Right ventricle myocardium superior (tissue), 1 donor: ENCODE measurements at places on chromosomes 13 and 19.

GRCh38 chr19:782185-782877 is 14.9 kb upstream of the PTBP1 start:
- no peak for DNase-seq

- no peak for DNase-seq
Observed at GRCh38 chr19:7676376-7676775, 514 bp upstream of the MCEMP1 start.

DNA sequence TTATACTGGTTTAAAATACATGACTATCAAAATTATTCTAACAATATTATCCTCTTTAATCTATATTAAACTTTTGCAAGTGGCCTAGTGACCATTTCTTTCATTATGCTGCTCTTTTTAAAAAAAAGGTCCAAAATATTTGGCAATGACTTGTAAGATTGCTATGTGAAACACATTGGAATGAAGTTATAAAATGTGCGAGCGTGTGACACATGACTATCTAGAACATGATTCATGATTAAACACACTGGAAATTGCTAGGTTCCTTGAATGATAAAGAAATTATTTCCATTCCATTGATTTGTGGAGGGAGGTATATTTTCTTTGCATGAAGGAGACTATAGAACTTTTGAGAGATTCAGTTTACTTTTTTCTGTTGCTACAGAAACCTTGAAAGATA is 739.1 kb downstream of the DIAPH3 start:
- no peak for DNase-seq

- peak; percentile 80 for DNase-seq
Observed at GRCh38 chr19:5993648-5994358, 15.9 kb upstream of the RANBP3 start.

DNA sequence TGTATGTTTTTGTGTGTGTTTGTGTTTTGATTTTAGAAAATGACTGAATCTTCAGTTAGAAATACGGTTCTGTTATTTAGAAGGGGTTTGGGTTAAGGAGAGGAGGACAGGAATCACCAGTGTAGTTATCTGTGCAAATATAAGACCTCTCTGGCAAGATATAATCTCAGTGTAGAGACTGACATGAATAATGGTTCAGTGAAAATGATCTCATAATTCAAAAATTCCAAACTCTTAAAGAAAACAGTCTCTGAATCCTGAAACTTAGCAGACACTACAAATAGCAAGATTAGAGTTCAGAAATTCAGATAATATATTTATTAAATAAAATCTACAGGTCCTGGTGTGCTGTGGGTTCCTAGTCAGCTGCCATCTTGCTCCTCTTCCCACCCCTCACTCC is 73.5 kb downstream of the PDS5B start:
- DNase-seq: no peak

GRCh38 chr19:16330368-16330801 is 5.8 kb downstream of the KLF2 start:
- DNase-seq: peak; percentile 79

GRCh38 chr19:13652810-13653590 is 111.3 kb upstream of the MRI1 start:
- DNase-seq: no peak

DNA sequence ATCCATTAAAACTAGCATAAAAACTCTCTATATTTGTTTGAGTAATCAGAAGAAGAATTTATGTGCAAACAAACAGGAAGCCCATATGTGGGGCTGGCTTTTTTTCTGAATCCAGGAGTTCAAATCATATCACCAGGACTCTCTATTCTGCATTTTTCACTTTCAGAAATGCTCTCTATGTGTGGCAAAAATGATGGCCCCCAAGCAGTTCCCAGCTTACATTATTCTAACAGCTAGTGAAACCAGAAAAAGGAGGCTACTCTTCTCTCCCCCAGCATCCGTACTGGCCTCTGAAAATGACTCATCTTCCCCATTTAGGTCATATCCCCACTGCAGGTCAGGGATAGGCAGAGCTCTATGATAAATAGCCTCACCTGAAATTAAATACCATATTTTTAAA is 20.4 kb downstream of the RBM26 start:
- DNase-seq: no peak

DNA sequence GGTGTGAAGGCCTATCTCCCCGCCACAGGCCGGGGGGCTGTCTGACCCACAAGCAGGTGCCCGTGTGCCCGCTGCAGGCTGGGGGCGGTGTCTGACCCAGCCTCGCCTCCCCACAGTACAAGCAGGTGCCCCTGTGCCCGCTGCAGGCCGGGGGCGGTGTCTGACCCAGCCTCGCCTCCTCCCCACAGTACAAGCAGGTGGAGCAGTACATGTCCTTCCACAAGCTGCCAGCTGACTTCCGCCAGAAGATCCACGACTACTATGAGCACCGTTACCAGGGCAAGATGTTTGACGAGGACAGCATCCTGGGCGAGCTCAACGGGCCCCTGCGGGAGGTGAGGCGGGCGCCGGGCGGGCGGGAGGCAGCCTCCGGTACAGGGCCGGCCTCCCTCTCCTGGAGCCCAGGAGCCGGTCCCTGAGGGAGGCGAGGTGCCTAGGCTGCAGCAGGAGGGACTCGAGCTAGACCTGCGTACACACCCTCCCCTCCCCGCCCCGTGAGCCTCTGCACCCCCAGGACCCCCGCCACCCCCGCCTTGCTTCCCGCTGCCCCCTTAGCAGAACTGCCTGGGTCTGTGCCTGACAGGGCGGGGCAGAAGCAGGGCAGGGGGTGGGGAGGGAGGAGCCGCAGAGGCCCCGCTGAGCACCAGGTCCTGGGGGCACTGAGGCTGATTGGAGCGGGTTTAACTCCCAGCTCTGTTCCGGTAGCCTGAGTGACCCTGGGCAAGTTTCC is 20.6 kb downstream of the HCN2 start:
- DNase-seq: no peak

- DNase-seq: no peak
Observed at GRCh38 chr19:49441960-49442350, 628 bp upstream of the SLC17A7 start.

DNA sequence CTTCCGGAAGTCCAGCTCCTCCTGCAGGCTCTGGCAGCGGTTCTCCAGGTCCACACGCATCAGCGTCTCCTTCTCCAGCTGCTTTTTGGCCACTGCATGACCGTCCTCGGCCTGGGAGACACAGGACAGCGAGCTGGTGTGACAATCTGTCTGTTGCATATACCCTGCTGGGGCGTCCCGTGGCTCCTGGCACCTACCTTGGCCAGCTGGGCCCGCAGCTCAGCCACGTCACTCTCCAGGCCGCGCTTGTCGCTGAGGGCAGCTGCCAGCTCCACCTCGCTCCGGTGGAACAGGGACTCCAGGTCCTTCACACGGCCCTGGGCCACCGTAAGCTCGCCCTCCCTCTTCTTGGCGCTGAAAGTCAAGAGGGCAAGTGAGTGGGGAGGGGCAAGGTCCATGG is 10.8 kb upstream of the TIMM13 start:
- DNase-seq: no peak

GRCh38 chr13:112715210-112715609 is 25.4 kb downstream of the ATP11A start:
- DNase-seq: no peak

DNA sequence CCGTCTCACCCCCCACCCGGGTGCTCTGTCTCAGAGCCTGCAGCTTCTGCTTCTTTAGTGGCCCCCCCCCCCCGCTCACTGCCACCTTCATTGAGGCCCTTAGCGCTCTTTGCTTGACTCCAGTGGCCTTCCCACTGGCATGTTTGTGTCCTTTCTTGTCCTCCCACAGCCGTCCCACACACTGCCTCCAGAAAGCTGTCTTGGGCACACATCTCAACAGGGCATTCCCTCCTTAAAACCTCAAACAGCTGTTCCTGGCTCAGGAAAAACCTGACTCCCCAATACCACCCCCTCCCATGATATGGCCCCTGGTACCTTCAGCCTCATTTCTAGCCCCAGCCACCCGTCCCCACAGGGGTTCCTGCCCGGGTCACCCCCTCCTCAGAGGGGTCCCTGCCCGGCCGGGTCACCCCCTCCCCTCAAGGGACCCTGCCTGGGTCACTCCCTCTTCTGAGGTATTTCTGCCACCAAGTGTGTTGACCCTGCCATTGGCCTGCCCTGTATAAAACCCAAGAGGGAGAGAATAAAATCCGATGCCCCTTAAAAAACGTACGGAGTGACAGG is 8.9 kb downstream of the B3GLCT start:
- no peak for DNase-seq

GRCh38 chr19:47994209-47994802 is at the start of gene ELSPBP1:
Gene ELSPBP1 (plus strand): TSS chr19:47994632. CDS start chr19:48008668, 14,036 bp downstream.
- no peak for DNase-seq

DNA sequence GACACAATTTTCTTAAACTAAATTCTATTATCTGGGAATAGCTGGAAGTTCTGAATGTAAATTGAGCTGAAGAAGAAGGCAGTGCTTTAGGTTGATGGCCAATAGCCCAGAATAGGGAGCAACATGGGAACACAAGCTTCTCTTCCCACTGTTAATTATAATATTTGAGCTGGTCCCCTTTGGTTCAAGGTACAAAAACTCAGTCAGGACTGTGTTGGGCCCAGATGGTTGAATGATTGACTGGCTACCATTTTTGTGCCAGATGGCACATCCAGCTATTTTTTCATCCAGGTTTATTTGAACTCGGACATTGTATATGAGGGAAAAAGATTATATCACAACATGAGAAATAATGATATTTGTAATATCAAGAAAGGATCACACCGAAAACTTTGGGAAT is 458.9 kb downstream of the SLITRK1 start:
- DNase-seq: no peak

- DNase-seq: no peak
Observed at GRCh38 chr13:50463719-50464118, 379.8 kb downstream of the DLEU7 start.

DNA sequence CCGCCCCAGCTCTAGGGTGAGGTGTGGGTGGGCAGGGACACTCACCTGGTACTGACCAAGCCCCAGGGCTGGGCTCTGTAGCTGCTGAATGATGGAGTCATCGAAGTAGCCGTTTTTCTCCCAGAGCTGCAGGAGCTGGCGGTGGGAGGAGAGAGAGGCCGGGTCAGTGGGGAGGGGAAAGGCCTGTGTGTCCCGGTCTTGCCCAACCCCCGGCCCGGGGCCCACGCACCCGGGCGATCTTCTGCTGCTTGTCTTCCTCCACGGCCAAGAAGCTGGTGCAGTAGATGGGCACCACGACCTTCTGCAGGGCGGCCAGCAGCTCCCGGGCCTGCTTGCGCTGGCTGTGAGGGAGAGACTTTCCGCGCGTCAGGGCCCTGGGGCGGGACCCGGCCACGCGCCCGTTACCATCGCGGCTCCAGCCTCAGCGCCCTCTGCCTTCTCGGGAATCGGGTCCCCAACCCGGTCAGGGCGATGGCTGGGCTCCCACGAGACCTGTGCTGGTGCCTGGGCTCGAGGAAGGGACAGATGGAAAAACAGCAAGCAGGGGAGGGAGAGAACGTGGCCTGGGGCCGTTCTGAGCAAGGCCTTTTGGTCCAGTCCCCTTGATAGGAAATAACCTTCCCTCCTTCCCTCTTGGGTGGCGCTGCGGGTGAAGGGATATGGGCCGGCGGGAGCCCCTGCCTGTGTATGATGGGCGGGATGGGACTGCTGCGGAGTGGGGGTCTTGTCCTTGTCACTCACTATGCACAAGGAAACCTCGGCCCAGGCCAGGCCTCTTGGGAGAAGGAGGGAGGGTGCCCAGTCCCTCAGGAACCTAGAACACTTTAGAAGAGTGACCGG is 11.5 kb downstream of the CHERP start:
- DNase-seq: no peak
